ENCODE measurements at places on chromosomes 1 and 21. TPM values are rescaled to one million over a fixed set of nuclear protein-coding genes. Genes with fewer than 3 reads are reported as not detected.

DNA sequence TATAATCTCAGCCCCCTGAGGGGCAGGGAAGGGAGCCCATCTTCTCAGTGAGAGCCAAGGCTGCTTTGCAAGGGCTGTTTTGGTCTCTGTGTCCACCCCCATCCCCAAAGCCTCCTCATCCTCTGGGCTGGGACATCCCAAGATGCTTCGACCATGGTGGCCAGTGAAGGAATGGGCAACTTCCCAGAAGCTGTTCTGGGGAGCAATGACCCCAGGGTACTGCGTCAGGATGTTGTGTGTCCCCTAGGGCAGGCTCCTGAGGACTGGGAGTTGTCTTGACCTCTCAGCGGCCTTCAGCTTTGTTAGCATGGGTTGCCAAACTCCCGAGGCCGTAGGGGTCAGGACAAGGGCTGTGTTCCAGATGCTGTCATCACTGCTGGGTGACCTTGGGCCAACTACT, 238.4 kb upstream of the POU3F1 start:
- no peak for DNase-seq

GRCh38 chr1:171429137-171429536, 56.2 kb upstream of the PRRC2C start:
- no peak for DNase-seq

DNA sequence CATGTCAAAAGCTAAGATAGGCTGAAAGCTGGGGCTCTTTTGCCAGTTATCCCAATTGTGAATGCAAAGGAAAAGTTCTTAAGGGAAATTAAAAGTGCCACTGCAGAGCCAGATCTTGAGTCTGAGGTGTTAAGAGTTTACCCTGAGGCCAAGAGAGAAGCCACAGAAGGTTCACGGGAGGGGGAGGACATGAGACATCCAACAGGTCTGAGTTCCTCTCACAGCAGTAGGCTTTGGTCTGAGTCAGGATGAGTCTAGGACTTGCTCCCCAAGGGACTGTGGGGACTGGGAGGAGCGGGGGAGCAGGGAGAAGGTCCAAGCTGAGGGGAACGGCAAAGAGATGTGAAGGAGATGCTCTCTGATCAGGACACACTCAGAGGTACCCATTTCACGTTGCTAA, 411.2 kb upstream of the CAMK1G start:
- no peak for DNase-seq

GRCh38 chr1:72119491-72119890, 162.8 kb downstream of the NEGR1 start:
- DNase-seq: no peak

DNA sequence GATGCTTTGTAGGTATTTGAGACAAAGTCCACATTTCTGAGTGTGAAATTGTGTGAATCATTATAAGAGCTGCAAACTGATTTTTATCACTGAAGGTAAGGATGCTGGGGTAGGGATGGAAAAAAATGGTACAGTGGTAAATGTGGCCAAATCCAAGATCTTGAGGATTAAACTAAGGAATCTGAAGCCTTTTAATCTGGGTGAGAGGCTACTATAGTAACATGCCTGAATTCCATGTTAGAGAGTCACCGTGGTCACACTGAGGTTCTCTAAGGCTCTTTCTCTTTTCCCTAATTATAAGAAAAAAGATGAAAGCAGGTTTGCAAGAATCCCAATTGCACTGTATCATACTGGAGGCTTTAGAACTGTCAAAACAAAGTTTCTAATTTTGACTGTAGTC, 17.6 kb downstream of the PTGER3 start:
- no peak for DNase-seq

- no peak for DNase-seq
Measured at GRCh38 chr1:230391776-230392535, 34.2 kb downstream of the PGBD5 start.

- DNase-seq: peak; percentile 68
Measured at GRCh38 chr1:152048416-152049009, 11.7 kb upstream of the S100A11 start.

DNA sequence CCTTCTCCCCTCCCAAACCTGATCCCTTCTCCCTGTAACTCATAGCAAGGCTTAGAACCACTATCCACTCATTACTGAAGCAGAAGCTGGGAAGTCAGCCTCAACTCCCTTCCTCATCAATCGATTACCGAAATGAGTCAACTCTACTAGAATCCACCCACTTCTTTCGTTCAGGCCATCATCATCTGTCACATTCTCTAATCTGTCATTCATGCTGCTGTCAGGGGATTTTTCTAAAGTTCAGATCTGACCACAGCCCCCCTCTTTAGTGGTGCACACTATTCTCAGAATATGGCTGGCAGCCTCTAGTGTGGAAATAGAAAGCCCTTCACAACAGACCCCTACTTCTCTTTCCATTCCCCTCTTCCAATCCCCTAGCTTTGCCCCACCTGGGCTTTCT, 5.1 kb downstream of the NT5C1A start:
- DNase-seq: no peak

- no peak for DNase-seq
Measured at GRCh38 chr1:55846051-55846450, 630.9 kb upstream of the USP24 start.

- no peak for DNase-seq
Measured at GRCh38 chr1:116350097-116350645, 22.9 kb upstream of the ATP1A1 start.

GRCh38 chr1:158153179-158153578, 27.5 kb upstream of the CD1D start:
- DNase-seq: no peak

DNA sequence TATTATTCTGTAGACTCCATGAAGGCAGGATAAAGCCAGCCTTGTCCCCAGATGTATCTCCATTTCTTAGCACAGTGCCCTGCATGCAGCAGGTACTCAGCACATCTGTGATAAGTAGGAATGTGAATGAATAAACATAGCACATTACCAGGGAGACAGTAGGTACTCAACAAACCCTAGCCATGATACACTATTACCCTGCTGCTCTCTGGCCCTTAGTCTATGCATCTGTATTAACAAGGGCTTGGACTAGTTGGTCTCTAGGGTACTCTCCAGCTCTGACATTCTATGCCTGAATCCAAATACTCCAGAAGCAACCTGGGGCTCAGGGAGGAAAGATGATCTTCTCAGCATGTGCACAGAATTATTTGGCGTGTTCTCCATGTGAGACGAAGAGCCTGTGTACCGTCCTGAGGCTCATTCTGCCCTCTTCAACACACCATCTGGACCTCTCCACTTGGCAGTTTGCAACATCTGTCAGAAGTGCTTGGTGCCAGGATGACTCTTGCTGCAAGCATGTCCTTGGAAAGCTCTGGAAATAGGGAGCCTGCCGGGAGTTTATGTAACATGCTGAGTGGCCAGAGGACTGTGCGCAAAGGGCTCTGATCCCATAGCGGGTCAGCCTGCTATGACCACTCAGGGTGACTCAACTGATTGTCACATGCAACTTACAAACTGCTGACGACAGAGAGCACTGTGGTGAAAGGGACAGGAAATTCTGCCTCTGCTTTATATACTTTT, 228.2 kb upstream of the USP24 start:
- peak; percentile 87 for DNase-seq

VCAM1 gene
- 42.4 TPM for total RNA-seq

NR0B2 gene
- not detected for total RNA-seq

L1TD1 gene
- total RNA-seq: 0.63 TPM

RIPK4 gene
- total RNA-seq: 9.2 TPM

SRSF11 gene
- total RNA-seq: 146 TPM

CRABP2 gene
- 1.3 TPM for total RNA-seq

All from thoracic aorta (tissue), 2 donors.